ENCODE measurements at places on chromosomes 5 and 9. TPM values are rescaled to one million over a fixed set of nuclear protein-coding genes. Genes with fewer than 3 reads are reported as not detected.
A peak's percentile ranks its signal among the peaks of the same experiment; 100 is the strongest.

DNA sequence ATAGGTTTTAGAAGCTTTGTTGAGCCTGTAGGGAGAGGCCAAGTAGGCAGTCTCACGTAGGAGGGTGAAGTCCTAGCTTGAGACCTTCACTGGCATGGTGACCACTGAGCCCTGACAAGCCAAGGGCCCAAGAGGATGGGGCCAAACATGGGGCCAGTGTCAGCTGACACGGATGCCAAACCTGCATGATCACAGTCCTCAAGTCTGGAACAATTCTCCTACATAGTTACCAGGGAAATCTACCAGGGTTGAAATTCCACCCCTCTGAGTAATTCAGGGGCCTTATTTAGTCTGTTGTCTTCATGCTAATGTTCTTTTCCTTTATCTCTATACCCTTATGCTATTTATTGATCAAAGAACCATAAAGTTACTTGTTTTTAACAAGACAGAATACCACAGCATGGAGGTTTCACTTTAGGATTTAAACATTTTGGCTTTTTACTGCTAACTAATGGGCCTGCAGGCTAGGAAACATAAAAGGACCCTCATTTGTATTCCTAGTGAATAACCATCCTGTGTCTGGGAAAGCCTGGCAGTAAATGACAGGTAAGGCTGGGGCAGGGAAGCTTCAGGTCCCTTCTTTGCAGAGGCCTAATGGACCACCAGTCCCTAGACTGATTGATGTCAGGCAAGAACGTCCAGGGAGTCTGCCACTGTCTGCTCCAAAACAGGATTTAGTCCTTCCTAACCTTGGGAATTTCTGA, 140.8 kb downstream of the FGF1 start:
- no peak for DNase-seq
- no peaks in the 10 kb centered on the region for H3K27me3 ChIP-seq
- H3K27ac ChIP-seq: no peak overlapping the region
- H3K36me3 ChIP-seq: no peaks in the 10 kb centered on the region
- H3K4me3 ChIP-seq: no peak overlapping the region

Gene PCDHA3
- total RNA-seq: not detected

- no peak overlapping the region for H3K4me3 ChIP-seq
- peak; percentile 49 for DNase-seq
- H3K36me3 ChIP-seq: peaks cover 50% of the 10 kb centered on the region
Measured at GRCh38 chr5:16456103-16456832, 9.3 kb downstream of the ZNF622 start.

Gene HTR4
- not detected for total RNA-seq

DNA sequence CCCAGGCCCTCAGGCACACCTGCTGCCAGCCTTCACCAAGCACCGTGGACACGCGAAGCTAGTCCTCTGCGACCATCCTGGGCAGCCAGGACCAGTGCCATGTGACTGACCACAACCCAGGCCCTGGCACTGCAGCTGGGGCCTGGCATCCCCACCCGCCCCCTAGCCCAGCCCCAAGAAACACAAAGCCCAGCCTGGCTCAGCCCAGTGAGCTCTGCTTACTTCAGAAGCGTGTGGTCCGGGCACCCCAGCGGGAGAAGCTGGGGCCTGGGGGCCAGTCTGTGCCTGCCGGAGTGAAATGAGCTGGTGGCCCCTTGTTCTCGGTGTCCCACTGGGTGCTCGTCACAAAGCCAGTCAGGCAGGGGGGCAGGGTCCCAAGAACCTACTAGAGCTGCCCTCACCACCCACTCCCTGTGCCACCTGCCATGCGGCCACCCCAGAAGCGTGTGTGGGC, 87.9 kb downstream of the KCNT1 start:
- H3K4me3 ChIP-seq: no peak overlapping the region
- H3K36me3 ChIP-seq: no peaks in the 10 kb centered on the region
- no peaks in the 10 kb centered on the region for H3K4me1 ChIP-seq
- no peaks in the 10 kb centered on the region for H3K27me3 ChIP-seq
- no peak overlapping the region for H3K27ac ChIP-seq

Gene BTNL3
- total RNA-seq: not detected

Gene MYMK
- total RNA-seq: not detected

Gene CCL19
- not detected for total RNA-seq

Gene COL15A1
- total RNA-seq: not detected

Gene C9orf152
- total RNA-seq: not detected

GRCh38 chr5:20300110-20300509, 312.1 kb upstream of the CDH18 start:
- H3K4me1 ChIP-seq: no peaks in the 10 kb centered on the region
- no peak overlapping the region for H3K4me3 ChIP-seq
- no peak overlapping the region for H3K27ac ChIP-seq
- H3K36me3 ChIP-seq: no peaks in the 10 kb centered on the region

DNA sequence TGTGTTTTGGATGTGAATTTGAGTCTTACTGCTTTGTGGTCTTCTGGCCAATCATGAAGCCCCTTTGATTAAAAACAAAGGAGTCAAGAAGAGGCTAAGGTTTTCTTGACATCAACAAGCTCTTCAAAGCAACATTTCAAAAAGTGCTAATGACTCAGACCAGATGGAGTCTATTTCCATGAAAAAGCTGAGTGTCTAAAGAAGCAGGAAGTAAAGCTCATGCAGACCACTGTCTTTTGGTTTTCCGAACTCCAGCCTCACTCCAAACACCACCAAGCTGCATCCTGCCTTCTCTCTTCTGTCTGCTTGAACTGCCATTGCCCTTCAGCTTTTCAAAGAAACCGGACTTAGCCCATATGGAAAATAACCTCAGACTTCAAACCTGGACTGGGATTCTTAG, 115.2 kb downstream of the PRDM6 start:
- H3K36me3 ChIP-seq: no peaks in the 10 kb centered on the region
- H3K27ac ChIP-seq: no peak overlapping the region
- H3K27me3 ChIP-seq: no peaks in the 10 kb centered on the region
- no peak overlapping the region for H3K4me3 ChIP-seq
- H3K4me1 ChIP-seq: no peaks in the 10 kb centered on the region
- DNase-seq: no peak

GRCh38 chr5:77987331-77987730, 211.2 kb upstream of the TBCA start:
- no peak overlapping the region for H3K4me3 ChIP-seq
- H3K27me3 ChIP-seq: no peaks in the 10 kb centered on the region
- no peak for DNase-seq
- H3K4me1 ChIP-seq: no peaks in the 10 kb centered on the region
- no peak overlapping the region for H3K27ac ChIP-seq
- H3K36me3 ChIP-seq: no peaks in the 10 kb centered on the region

Gene SPATA31D3
- total RNA-seq: not detected

DNA sequence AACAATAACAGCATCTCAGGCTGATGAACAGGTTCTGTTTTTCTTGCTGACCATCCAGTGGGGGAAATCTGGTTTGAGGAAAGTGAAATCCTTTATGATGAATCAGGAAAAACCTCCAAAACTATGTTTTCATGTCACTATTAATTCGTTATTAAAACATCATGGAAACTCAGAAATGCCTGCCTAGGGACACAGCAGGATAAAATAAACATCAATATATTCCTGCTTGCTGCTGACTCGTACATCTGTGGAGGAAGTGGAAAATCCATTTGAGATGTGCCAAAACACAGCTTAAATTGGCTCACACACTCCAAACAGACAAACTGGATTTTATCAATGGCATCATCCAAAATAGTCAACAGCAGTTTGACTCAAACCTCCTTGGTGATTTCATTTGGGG, 53.0 kb downstream of the TEK start:
- H3K27ac ChIP-seq: no peak overlapping the region
- DNase-seq: no peak
- H3K4me1 ChIP-seq: no peaks in the 10 kb centered on the region

- H3K4me1 ChIP-seq: no peaks in the 10 kb centered on the region
- H3K36me3 ChIP-seq: no peaks in the 10 kb centered on the region
- H3K4me3 ChIP-seq: no peak overlapping the region
Measured at GRCh38 chr5:37717276-37717612, 122.6 kb downstream of the GDNF start.

DNA sequence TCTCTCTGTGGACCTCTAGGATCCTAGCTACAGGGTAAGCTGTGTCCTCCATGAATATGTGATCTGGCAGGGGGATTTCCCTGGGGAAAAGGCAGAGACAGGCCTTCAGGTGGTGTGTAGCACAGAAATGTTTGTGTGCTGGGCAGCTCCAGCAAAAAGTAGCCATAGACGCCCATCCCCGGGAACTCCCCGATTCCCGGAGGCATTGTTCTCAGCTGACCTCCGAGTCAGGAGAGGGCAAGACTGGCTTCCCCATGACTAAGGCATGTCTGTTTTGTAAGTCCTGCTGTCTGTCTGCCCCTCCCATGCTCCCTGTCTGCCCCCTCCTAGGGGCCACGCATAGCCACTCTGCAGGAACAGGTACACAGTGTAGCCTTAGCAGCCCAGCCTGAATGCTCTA, 834.5 kb downstream of the PTPRD start:
- H3K4me3 ChIP-seq: no peak overlapping the region
- H3K36me3 ChIP-seq: no peaks in the 10 kb centered on the region
- DNase-seq: no peak
- no peak overlapping the region for H3K27ac ChIP-seq
- no peaks in the 10 kb centered on the region for H3K4me1 ChIP-seq
- H3K27me3 ChIP-seq: no peaks in the 10 kb centered on the region

DNA sequence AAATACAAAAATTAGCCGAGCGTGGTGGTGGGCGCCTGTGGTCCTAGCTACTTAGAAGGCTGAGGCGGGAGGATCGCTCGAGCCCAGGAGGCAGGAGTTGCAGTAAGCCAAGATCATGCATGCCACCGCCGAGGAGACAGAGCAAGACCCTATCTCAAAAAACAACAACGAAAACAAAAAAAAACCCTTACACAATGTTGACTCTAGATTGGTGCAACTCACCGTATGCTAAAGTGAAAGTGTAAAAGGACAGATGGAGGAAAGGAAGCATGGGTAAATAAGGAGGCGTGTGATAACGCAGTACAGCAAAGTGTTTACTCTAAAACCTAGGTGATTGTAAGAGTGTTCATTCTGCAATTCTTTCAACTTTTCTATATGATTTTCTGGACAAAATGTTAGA, 15.9 kb upstream of the RUFY1 start:
- no peaks in the 10 kb centered on the region for H3K36me3 ChIP-seq
- H3K27me3 ChIP-seq: no peaks in the 10 kb centered on the region
- no peak overlapping the region for H3K27ac ChIP-seq
- DNase-seq: peak; percentile 19

Gene SOHLH1
- total RNA-seq: not detected

Gene NEUROG1
- not detected for total RNA-seq

DNA sequence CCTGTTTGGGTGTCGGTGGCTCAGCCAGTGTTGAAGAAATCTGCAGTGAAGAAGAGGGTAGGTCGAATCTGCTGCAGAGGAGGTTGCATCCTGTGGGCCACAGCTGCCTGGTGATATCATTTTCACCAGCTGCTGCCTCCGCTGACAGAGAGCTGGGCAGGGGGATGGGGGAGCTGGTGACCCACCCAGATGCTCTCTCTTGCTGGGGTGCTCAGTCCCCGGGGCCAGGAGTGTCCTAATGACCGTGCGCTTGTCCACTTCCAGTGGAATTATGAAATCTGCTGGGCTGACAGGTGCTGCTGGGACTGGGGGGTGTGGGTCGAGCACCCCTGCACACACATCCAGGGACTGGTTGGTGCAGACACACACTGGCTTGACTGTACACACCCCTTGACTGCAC, 83.2 kb upstream of the IRX4 start:
- H3K27ac ChIP-seq: no peak overlapping the region
- no peak for DNase-seq
- no peaks in the 10 kb centered on the region for H3K27me3 ChIP-seq
- no peaks in the 10 kb centered on the region for H3K36me3 ChIP-seq
- no peaks in the 10 kb centered on the region for H3K4me1 ChIP-seq
- H3K4me3 ChIP-seq: no peak overlapping the region

Gene TMEM174
- total RNA-seq: not detected

- H3K27ac ChIP-seq: no peak overlapping the region
- H3K36me3 ChIP-seq: peaks cover 30% of the 10 kb centered on the region
- DNase-seq: no peak
- no peaks in the 10 kb centered on the region for H3K27me3 ChIP-seq
Measured at GRCh38 chr5:179776411-179776938, 17.3 kb upstream of the LTC4S start.

Gene ARHGEF37
- 0.53 TPM for total RNA-seq

DNA sequence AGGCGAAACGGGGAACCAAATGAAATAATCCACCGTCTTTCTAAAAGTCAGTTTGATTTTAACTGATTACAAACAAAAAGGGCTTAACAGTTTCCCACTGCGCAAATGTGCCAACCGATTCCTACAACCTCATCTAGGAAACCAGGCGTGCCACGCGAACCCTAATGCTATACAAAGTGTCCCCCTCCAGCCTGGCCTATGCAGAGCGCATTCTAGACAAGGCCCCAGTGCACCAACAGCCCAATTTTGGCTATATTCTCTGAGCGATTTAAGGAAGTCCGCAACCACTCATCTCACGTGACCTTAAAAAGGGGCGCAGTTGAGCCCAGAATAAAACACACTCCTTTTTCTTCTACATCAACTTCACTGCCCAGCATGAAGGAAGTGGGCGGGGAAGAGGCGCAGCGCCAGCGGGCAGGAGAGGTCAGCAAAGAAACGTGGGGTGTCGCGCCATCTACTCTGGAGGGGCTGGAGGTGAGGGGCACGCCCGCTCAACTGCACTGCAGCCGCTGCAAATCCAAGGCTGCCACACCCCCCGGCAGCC, 779 bp downstream of the FAM13B start:
- peaks cover 61% of the 10 kb centered on the region for H3K4me1 ChIP-seq
- H3K27me3 ChIP-seq: no peaks in the 10 kb centered on the region
- H3K4me3 ChIP-seq: peak overlapping the region; percentile 94
- peak overlapping the region; percentile 95 for H3K27ac ChIP-seq

GRCh38 chr9:113910036-113910639, 34.0 kb downstream of the ZNF618 start:
- no peak overlapping the region for H3K27ac ChIP-seq
- H3K36me3 ChIP-seq: no peaks in the 10 kb centered on the region
- no peaks in the 10 kb centered on the region for H3K4me1 ChIP-seq
- no peak for DNase-seq
- no peaks in the 10 kb centered on the region for H3K27me3 ChIP-seq

Gene ATOSB
- total RNA-seq: 4.4 TPM

DNA sequence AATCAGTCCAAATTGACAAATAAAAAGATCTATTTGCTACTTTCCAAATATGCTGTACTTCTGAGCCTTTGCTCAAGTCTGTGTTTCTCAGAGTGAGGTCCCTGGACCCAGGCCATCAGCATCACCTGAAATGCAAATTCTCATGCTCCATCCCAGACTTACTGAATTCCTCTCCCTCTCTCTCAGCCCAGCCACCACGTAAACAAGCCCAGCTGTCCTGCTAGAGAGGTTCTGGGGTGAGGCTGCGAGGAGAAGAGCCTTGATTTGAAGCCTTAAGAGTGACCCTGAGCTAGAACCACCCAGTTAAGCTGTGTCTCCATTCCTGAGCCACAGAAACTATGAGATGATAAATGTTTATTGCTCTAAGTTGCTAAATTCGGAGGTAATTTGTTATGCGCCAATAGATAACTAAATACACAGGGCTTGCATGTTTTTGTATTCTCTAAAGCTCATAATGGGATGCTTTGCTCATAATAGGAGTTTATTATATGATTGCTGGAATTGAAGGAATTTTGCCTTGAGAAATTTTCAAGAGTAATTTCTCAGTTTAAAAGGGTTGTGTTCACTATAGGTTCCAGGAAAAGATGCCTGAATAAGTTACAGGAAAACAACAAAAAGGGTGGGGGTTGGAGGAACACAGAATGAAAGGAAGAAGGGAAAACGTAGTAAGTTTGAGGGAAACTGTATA, 98.9 kb upstream of the SPATA31D4 start:
- no peaks in the 10 kb centered on the region for H3K4me1 ChIP-seq
- DNase-seq: no peak
- H3K36me3 ChIP-seq: no peaks in the 10 kb centered on the region
- H3K27ac ChIP-seq: no peak overlapping the region
- H3K4me3 ChIP-seq: no peak overlapping the region

GRCh38 chr9:17019398-17019797, 115.4 kb upstream of the CNTLN start:
- H3K27ac ChIP-seq: no peak overlapping the region
- DNase-seq: no peak
- H3K4me3 ChIP-seq: no peak overlapping the region
- no peaks in the 10 kb centered on the region for H3K4me1 ChIP-seq

Gene ADAMTS13
- total RNA-seq: 1.1 TPM
